Stimulated activated CD8-positive, alpha-beta memory T cell treated with anti-CD3 and anti-CD28 coated beads, Interleukin-7, amount 100 ng/mL, for 1 hour (primary cell): ENCODE measurements at places on chromosomes 12 and 14.
A peak's percentile ranks its signal among the peaks of the same experiment; 100 is the strongest.

- DNase-seq, result no peak
Observed at GRCh38 chr12:39003541-39004155, 98.3 kb upstream of the CPNE8 start.

GRCh38 chr14:95311752-95312151, 8.0 kb downstream of the CLMN start:
- no peak for DNase-seq

DNA sequence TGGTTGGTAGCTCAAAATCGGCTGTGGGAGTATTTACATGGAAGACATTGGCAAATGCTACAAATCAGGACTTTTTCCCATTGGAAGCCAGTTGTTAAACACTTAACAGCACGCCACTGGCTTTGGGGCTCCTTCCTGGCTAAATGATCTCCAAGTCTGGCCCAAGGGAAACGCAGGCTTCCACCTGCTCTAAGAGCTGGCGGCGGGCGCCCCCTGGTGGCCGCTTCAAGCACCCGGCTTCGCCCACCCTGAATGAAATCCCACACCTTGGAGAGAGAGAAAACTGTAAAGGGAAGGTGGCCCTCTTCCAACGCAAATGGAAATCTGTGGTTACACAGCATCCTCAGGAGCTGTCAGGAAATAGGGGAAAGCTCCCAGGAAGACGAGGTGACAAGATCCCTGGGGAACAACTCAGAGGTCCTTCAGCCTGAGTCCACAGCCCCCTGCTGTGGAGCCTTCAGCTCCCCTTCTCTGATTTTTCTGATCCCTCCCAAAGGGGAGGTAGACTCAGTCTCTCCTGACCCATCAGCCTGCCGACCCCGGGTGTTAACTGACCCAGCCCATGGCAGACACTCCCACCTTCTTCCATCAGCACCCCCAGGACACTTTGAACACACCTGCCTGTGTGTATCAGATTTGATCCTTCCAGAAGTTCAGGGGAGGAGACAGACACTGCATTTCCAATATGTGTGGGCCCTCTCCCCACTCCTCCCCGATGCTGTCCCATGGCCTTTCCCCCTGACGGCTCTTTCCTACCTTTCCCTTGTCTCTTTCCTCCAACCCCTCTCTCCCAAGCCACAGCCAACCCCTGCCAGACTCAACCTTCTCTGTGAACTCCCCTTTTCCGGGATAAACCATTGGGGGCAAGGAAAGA, 15.4 kb downstream of the SELPLG start:
- DNase-seq, result peak; percentile 58

DNA sequence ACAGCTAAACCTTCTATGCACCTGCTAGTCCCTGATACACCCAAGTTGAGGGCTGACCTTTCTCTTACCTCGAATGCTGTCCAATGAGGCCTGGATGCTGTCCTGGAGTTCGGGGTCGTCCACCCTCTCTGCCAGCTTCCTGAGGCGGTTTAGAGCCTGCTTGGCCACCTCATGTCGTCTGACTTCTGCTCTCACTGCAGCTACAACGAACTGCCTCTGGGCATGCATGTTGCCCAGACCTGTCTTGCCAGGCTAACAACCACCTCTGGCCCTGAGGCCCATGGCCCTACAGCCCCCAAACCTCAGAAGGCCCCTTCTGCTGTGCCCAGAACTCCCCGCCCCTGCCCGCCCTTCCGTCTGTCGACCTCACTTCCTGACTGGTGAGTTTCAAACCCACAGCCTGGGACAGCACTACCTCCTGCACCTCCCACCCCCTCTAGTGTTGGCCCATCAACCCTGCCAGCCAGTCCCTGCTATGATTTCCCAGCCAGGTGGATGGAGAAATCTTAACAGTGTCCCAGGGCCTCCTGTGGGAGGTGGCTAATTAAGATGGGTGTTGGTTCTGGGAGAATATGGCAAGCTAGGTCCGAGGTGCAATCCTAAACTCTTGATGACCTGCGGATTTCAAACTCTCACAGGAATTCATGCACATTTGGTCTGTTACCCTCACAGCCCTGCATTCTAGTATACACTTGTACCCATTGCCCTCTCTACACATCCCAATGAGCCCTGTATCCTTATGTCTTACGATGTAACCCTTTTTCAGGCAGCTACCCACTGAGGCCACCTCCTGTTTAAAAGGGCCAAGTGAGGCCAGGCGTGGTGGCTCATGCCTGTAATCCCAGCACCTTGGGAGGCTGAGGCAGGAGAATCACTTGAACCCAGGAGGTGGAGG, 2.7 kb upstream of the TSPAN31 start:
- peak; percentile 62 for DNase-seq

GRCh38 chr12:2735432-2735831, 59.3 kb upstream of the FKBP4 start:
- no peak for DNase-seq

DNA sequence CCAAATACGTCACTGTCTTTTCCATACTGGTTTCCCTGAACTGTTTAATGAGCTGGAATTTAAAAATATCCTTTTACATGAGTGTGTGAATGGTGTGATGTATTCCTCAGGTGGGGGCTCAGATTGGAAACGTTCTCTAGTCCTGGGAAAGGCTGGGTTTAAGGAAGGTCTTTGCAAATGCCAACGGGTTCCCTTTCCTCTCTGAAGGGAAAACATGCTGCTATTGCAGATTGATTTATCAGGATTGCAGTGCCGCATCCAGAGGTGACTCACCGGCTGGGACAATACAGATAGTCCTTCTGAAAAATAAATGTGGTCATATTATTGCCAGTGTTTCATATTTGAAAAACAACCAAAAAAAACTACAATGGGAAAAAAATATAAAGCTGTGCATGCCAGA, 193.1 kb upstream of the FLRT2 start:
- no peak for DNase-seq

DNA sequence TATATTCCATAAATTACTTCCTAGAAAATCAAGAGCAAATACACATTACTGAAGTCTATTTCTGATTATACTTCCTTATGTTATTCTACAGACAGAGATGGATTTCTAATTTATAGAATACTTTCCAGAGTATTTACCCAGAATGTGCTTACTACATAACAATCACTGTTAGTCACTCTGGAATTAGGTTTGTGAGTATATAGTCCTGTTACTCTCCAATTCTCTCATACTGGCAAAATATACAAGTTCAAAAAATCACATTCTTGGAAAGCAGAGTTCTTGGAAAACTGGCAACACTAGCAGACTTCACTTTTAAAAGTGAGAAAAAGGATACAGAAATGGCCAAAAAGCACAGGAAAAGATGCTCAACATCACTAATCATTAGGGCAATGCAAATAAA, 7.3 kb downstream of the PPP2R5E start:
- DNase-seq, result no peak
